ENCODE measurements at places on chromosomes 5 and 9.

DNA sequence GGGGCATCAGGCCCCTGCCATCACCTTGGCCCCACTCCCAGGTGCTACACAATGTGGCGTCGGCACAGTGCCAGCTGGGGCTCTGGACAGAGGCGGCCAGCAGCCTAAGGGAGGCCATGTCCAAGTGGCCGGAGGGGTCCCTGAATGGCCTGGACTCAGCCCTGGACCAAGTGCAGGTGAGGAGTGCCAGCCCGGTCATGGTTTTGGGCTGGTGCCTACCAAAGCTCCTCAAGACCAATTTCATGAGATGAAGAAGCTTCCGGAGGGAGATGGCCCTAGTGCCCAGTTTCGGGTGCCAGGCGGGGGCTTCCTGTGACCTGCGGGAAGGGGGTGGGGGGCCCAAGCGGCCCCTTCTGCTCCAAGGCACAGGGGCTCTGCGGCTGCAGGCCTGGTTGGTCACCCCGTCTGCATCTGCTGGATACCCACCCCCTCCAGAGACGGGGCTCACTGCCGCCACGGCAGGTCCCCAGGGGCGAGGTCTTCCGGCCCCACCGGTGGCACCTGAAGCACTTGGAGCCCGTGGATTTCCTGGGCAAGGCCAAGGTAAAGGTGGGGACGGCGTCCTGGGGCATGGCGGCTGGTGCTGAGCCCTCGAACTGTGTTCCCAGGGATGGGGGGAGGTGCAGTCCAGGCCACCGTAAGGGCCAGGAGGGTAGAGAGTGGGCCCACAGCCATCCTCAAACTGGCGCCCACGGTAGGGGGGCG lies 5.8 kb downstream of the NOXA1 start:
- DNase-seq: no peak

DNA sequence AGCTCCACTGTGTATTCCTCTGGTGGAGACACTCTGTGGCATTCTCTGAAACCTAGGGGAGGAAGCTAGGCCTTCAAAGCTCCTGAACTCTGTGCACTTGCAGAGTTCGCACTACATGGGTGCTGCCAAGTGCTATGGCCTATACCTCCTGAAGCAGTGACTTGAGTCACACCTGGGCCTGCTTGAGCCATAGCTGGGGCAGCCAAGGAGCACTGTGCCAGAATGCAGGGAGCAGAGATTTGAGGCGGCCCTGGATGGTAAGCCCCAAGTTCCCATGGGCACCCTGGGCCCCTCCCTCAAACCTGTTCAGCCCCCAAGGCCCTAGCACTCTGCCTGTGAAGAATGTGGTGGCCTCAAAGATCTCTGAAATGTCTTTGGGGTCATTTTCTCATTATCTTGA lies 212.9 kb downstream of the SPATA31A6 start:
- no peak for DNase-seq

DNA sequence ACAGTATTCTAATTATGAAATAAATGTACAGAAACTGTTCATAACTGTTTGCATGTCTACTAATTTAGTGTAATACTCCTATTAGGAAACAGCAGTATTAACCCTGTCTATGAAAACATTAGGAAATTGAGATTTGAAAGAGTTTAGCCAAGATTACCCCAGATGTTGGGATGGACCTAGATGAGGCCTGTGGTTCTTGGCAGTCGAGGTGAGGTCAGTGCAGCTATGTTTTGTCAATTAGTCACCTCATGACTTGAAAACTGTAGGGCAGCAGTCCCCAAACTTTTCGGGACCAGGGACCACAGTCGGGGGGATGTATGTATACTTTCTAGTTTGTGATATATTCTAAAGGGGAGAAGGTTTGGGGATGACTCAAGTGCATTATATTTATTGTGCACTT lies 4.7 kb downstream of the LNPEP start:
- no peak for DNase-seq

DNA sequence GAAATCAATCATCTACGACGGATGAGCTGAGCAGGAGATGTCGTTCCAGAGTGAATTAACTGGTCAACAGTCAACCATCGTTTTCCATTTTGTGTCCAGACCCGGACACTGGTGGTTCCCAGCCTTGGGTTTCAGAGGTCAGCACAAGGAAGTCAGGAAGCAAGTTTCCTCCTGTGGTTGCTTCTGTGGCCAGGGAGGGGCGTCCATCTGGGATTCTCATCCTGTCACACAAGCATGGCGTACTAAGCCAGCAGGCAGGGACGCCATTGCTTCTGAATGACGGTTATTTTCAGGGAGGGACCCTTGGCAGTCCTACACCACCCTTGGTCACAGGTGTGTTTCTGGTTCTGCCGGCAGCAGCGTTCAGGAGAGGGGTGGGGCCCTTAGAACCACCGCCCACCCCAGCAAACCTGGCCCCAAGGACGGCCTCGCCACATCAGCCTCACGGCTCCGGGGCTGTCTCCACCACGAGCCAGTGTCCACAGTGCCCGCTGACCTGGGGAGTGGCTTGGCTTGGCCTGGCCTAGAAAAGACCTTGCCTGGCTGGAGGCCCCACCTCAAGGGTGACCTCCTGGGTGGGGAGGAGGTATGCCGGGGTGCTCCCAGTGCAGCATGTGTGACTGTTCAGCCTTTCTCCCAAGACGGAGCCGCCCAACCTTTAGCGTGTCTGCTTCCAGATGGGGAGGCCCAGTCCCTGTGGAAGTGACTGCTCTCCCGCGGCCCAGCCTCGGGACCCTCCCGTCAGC lies 25.2 kb downstream of the NDUFS6 start:
- no peak for DNase-seq

DNA sequence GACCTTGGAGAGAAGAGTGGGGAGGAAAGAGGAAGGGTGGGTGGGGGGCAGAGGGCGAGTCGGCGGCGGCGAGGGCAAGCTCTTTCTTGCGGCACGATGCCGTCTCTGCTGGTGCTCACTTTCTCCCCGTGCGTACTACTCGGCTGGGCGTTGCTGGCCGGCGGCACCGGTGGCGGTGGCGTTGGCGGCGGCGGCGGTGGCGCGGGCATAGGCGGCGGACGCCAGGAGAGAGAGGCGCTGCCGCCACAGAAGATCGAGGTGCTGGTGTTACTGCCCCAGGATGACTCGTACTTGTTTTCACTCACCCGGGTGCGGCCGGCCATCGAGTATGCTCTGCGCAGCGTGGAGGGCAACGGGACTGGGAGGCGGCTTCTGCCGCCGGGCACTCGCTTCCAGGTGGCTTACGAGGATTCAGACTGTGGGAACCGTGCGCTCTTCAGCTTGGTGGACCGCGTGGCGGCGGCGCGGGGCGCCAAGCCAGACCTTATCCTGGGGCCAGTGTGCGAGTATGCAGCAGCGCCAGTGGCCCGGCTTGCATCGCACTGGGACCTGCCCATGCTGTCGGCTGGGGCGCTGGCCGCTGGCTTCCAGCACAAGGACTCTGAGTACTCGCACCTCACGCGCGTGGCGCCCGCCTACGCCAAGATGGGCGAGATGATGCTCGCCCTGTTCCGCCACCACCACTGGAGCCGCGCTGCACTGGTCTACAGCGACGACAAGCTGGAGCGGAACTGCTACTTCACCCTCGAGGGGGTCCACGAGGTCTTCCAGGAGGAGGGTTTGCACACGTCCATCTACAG lies 760 bp downstream of the NPR3 start:
- DNase-seq: no peak
